ENCODE measurements at places on chromosomes 16 and 17.
A peak's percentile ranks its signal among the peaks of the same experiment; 100 is the strongest.

DNA sequence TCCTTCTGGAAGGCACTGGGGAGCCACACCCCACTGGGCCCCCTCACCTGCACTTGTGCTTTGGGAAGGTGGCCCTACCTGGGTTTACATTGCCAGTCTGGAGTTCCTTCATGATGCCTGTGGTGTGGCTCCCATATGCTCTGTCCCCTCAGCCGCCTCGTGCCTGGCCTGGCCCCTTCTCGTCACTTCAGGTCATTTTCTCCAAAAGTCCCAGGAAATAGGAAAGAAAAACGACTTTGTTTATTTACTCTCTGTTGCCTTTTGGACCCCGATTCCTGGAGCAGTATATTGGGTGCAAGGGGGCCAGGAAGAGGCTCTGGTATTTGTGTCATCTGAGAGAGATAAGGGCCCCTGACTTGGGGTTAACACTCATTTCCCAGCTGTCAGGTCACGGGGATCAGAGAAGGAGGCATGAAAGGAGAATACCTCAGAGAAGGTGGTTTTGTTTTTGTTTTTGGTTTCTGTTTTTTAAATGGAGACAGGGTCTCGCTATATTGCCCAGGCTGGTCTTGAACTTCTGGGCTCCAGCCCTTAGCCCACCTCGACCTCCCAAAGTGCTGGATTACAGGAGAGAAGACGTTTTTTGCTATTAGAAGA, 4.7 kb downstream of the SOCS3 start:
- no peak for DNase-seq

- DNase-seq, result no peak
These were observed 16.3 kb downstream of the NACA2 start for GRCh38 chr17:61574542-61575351.

- DNase-seq, result peak; percentile 100
These were observed at the start of the genes DHX38 and TXNL4B for GRCh38 chr16:72093448-72094265. TSS of gene DHX38 (plus strand) at chr16:72093847. CDS start at chr16:72096158, 2,311 bp downstream. TSS of gene TXNL4B (minus strand) at chr16:72093620. CDS start at chr16:72090749, 2,871 bp downstream.

GRCh38 chr17:58184308-58184985, 8.1 kb upstream of the EPX start:
- DNase-seq, result no peak

DNA sequence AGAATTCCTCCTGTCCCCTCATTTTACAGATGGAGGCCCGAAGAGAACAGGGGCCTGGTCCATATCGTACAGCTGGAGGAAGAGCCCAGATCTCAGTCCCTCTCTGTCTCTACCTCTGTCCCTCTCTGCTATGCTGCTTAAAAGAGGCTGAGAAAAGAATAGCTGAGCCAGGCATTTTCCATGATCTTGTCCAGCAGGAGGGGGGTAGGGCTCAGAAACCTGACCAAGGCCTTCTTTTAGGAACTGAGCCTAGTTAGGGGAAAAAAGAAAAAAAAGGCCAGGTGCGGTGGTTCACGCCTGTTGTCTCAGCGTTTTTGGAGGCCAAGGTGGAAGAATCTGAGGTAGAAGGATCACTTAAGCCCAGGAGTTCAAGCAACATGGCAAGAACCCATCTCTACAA, 84.2 kb downstream of the MGAT5B start:
- no peak for DNase-seq

DNA sequence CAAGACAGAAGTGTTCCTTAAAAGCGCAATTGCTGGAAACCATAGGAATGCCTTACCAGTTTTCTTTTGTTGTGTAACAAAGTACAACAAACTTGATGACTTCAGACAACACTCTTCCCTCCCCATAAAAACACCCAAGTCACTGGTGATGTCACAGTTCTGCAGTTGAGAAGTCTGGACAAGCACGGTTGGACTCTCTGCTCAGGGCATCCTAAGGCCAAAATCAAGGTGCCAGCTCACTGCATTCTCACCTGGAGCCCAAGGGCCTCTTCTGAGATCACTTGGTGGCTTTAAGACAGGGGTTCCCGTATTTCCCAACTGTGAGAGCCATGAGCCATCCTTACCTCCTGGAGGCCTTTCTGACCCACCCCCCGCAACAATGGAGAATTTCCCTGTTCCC, 45.6 kb upstream of the MEAK7 start:
- DNase-seq, result no peak

GRCh38 chr16:47731252-47731651, 270.1 kb downstream of the PHKB start:
- DNase-seq, result no peak

DNA sequence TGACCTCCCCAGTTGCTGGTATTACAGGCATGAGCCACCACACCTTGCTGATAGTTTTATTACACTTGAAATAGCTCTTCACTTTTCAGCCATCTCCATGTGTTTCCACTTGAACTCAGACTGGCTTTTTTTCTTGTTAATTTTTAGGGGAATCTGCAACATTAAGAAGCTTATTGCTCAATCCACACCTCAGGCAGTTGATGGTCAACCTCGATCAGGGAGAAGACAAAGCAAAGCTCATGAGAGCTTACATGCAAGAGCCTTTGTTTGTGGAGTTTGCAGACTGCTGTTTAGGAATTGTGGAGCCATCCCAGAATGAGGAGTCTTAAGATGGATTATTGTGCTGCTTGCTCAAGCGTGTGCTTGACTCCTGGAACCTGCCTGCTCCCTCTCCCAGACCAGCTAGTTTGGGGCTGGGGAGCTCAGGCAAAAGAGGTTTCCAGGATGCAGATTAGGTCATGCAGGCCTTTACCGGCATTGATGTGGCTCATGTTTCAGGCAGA, 8.6 kb downstream of the ZNHIT3 start:
- DNase-seq, result no peak

DNA sequence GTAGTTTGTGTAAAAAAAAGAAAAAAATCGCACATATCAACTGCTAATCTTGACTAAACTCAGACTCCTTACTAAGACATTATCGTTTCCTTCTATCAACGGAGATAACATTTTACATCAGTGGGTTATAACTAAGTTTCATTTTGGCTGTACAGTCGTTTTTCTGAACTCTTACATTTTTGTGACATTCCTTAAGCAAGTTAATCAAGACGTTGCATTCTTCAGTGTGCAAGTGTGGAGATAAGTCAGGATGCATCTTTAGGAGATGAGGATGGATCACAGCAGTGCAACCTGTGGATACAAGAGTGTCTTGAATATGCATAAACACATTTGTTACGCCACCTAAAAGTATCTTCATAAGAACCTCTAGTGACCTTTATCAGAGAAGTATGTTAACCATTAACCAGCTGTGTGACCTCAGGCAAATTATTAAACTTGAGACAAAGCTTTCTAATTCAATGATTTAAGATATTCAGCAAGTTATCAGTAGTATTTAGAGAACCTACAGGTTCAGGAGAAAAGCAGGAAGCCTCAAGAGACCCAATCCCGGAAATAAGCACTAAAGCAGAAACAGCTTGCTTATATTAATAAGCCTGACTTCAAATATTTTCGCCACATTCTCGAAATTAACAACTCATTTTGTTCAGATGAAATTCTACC, 9.4 kb downstream of the CMC2 start:
- no peak for DNase-seq

DNA sequence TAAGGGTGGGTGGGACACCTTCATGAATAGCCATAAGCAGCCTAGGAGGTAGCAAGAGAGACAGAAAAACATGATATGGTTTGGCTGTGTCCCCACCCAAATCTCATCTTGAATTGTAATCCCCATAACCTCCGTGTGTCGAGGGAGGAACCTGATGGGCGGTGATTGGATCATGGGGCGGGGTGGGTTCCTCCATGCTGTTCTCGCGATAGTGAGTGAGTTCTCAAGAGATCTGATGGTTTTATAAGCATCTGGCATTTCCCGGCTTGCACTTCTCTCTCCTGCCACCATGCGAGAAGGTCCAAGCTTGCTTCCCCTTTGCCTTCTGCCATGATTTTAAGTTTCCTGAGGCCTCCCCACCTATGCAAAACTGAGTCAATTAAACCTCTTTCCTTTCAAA, 259.1 kb upstream of the ERCC4 start:
- no peak for DNase-seq

DNA sequence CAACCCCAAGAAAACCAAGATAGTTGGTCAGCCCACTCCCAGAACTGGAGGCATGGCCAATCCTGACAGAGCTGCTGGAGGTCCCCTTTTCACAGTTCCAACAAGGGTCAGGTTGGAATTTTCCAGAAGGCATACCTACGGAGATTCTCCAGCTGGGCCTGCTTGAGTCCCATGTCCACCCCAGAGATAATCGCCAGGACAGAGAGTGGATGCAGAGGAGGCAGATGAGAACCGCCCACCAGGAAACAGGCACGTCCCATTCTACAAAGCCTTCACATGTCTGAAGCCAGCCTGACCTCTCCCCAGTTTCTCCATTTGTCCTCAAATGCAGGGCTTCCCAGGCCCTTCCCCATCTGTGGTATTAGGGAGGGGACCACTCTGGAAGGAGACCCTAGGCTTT, 47.4 kb upstream of the SMURF2 start:
- no peak for DNase-seq

- no peak for DNase-seq
These were observed 14.3 kb downstream of the GDPD1 start for GRCh38 chr17:59234631-59235030.

- no peak for DNase-seq
These were observed 174.7 kb downstream of the HS3ST3A1 start for GRCh38 chr17:13426991-13427390.

GRCh38 chr17:35046740-35047283, 16.7 kb downstream of the RFFL start:
- DNase-seq, result no peak

GRCh38 chr16:19282101-19282500, 3.4 kb upstream of the CLEC19A start:
- no peak for DNase-seq

DNA sequence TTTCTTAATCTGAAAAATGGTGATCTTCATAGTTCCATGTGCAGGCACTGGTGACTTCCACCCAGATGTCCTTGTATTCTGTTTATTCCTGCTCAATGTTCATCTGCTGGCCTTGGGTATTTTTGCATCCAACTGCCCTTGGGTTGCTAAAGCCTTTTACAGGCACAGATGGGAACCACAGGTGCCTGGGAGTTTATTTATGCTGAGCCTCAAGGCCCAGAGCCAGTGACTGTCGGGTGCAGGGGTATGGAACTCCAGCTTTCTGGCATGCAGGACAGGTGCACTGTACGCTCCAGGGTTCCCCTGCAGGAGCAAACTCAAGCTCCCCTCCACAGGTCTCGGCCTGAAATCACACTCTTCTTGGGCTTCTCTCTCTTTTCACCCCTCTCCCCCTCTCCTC, 22.3 kb downstream of the DYNLRB2 start:
- DNase-seq, result peak; percentile 80

DNA sequence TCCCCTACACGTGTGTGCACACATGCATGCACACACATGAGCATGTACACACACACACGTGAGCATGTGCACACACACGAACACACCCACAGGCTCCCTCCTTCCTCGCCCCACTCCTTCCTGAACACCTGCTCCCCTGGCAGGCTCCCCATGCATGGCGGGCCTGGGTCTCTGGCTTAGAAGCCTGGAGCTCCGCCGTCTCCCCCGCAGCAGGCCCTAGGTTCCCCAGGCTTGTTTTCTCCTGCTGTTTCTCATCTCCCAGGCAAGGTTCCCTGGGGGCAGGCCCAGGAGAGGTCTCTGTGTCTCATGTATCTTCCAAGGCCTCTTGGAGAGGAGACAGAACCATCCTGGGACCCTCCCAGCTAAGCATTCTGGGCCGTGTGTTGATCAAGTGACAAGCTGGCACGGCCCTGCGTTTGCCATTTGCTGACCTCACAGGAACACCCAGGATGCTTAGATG, 202.3 kb upstream of the CIBAR2 start:
- DNase-seq, result no peak

DNA sequence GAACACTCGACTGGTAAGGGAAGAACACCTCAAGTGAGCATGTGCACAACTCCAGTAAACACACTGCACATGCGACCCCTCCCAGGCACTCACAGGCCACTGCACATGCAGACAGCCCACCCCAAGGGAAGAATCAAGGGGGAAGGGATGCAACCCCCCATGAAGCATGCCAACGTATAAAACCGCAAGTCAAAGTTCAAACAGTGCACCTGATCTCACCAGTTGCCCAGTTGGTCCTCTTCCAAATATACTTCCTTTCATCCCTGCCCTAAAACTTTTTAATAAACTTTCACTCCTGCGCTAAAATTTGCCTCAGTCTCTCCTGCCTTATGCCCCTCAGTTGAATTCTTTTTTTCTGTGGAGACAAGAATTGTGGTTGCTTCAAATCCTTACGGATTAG, 51.0 kb upstream of the TOM1L1 start:
- DNase-seq, result no peak

- no peak for DNase-seq
These were observed 153.2 kb upstream of the CHMP6 start for GRCh38 chr17:80838311-80839025.
